ENCODE measurements at places on chromosomes 1 and 21.

GRCh38 chr1:116503546-116504307 lies 67.1 kb downstream of the CD58 start:
- DNase-seq, result no peak

- no peak for DNase-seq
Measured at GRCh38 chr21:14753466-14754258, 207.5 kb upstream of the SAMSN1 start.

DNA sequence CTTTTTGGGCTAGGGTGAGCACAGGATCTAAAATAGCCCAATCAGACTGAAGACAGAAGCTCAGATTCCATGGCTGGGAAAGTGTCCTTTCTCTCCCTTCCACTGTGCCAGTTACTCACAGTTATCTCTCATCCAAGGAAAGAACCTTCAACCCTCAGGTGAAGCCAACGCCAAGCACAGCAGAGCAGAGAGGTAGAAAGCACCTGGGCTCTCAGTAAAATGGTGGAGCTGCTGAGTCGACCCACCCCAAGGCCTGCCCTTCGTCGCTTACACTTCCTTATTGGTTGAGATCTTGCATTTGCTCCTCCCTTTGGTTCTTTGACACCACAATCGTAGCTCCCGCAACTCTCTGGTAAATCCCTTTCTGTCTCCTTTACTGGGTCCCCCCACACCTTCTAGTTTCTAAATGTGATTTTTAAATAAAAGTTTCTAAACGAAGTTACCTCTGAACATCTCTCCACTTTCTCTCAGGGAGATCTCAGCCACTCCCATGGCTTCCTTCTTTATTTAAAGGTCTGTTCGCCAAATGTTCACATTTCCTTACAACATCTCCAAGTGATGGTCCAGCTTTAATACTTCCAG lies 27.5 kb upstream of the SLC30A1 start:
- DNase-seq, result no peak

DNA sequence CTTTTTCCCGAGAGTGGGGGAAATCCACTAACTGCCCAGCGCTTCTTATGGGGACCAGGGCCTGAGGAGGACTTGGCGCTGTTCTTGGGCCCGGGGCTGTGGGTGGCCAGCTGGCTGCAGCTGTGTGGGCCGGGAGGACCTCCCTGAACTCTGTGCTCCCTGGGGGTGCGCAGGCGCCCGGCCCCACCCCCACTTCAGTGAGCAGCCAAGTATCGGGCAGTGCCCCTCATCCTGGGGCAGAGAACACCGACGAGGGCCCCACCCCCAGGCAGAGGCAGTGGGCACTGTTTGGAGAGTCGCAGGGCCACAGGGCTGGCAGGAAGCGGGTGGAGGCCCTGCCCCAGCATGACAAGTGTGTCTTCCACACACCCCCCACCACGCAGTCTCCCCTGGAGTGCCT lies 32.5 kb upstream of the SLC19A1 start:
- no peak for DNase-seq

- peak; percentile 31 for DNase-seq
Measured at GRCh38 chr1:63721531-63722189, 52.2 kb upstream of the ROR1 start.

DNA sequence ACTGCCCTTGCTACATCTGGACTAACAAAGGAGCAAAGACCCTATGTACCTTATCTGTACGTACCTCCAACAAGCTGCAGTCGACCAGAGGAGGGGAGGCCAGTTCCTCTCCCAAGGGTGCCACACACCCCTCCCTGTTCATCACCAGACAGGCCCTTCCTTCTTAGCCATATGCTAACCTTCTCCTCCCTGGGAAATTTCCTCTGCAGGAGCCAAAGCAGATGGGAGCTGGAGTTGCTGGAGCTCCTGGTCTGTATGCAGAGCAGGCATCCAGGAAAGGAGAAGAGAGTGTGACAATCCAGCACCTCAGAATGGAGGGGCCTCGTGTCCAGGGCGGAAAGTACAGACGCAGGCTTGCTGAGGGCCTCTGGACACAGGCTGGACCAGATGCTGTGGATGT lies 48.5 kb downstream of the C8B start:
- DNase-seq, result no peak

GRCh38 chr1:36796733-36797132 lies 237.6 kb downstream of the GRIK3 start:
- no peak for DNase-seq

- DNase-seq, result no peak
Measured at GRCh38 chr1:168099337-168099801, 37.4 kb downstream of the GPR161 start.

- DNase-seq, result no peak
Measured at GRCh38 chr1:216742625-216743024, 19.4 kb upstream of the ESRRG start.

DNA sequence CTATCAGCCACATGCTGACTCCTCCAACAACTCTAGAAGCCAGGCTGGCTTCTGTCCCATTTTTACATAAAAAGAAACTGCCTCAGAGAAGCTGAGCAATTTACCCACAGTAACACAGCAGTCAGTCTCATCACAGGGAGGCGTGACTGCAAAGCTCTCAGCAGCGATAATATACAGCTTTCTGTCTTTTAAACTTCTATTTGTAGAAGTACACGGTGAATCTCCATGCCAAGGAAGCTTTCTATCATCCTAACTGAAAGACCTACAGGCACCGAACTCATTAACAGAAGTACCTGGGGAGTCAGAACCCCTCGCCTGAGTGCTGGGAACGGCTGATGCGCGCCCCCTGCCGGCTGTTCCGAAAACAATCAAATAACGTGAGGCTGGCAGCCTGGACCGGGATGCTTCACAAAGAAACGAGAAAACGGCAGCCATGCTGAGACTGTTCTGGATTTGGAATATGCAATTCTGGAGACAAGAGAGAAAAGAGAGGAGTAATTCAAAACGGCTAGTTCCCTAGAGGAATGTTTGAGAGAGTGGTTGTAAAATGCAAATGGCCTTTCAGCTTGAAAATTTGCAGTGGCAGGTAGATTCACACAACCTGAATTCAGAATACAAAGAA lies 43.5 kb upstream of the RAB4A start:
- DNase-seq, result peak; percentile 88

- no peak for DNase-seq
Measured at GRCh38 chr1:207414606-207415108, 39.5 kb upstream of the CR2 start.

DNA sequence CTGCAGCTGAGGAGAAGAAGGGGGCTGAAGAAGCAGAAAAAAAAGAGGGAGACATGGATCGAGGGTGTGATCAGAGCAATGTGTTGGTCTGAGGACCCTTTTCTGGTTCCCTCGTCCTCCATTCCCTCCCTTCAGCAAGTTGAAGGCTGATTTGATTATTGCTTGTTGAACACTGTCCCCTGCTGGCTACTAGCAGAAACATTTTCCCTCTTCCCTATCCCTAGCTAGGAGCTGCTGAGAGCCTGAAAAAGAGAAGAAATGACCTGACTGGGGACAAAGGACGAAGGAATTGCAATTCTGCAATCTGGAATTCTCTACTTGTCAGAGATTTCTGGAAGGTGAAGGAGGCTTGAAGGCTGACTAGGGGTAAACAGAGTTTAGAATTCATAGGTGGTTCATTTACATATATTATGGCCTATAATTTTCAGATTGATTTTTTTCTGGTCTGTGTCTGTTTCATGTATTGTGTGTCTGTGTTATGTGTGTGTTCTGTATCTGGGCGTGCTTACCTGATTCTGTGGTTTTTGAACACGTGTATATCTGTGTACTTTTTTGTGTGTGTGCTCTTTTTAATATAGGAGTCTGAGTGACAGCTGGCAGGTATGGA lies 9.8 kb downstream of the NHLH1 start:
- DNase-seq, result peak; percentile 78

DNA sequence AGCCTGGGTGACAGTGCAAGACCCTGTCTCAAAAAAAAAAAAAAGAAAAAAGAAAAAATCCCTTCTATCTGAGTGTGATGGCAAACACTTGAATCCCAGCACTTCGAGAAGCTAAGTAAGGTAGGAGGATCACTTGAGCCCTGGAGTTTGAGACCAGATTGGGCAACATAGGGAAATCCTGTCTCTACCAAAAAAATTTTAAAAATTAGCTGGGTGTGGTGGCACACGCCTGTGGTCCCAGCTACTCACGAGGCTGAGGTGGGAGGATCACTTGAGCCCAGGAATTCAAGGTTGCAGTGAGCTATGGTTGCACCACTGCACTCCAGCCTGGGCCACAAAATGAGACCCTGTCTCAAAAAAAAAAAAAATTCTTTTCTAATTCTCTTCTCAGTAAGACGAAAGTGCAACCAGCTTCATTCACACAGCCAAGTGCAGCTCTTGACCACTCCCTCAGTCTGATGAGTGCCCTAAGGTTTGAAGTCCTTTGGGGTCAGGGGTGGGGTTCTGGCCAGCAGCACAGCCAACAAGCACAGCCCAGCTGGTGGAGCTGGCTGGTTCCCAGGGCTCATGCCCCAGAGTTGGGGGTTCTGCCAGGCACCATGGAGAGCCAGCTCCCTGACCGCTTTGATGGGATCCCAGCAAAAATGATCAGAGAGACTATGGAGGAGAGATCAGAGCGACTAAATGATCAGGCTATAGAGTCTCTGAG lies 8.0 kb downstream of the SLC2A5 start:
- no peak for DNase-seq

GRCh38 chr1:241976229-241976628 lies 18.7 kb downstream of the BECN2 start:
- DNase-seq, result no peak

DNA sequence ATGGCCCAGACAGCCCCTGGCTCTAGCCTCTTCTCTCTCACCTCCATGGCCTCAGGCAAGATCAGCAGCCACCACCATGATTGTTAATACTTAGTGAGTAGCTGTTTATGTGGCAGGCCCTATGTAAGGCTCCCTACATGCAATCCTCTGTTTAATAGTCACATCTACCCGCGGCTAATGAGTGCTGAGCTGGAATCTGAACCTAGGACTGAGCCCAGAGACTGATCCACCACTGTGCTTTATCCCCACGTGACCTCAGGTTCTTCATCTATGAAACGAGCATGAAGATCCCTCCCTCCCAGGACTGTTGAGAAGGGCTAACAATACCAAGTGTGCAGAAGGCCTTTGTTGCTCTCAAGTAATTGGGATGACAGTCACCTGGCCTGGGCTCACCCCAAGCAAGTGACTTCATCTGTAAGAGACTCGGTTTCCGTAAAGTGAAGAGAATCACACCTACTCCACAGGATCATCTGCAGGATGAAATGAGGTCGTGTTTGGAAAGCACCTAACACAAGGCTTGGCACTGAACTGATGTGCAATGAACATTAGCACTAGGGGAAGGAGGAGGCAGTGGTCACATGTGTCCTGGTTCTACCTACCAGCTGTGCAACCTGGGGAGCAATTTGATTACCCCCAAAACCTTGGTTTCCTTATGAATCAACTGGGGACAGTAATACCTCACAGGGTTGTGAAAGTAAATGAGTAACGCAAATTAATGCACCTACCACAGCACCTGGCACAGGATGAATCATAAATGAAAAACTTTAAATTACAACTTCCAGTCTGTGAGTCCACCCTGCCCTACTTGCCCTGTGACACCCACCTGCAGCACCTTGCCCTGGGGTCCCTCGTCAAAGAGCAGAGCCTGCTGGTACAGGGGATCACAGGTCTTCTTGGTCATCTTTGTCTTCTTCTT lies 37.2 kb downstream of the RIMS3 start:
- no peak for DNase-seq

DNA sequence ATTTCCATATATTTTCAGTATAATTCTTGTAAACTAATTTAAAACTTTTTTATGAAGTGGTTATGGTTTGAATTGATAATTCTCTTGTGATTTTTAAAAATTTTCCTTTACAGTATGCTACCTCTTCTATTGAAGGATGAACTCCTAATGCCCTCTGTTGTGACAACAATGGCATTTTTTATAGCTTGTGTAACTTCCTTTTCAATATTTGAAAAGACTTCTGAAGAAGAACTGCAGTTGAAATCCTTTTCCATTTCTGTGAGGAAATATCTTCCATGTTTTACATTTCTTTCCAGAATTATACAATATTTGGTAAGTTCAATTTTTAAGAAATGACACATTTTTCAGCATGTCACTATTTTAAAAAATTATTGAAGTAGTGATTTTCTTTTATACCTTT lies 61.4 kb downstream of the ALG6 start:
- DNase-seq, result no peak

GRCh38 chr1:208161656-208162375 lies 82.4 kb downstream of the PLXNA2 start:
- peak; percentile 59 for DNase-seq

- no peak for DNase-seq
Measured at GRCh38 chr1:50289495-50289894, 133.7 kb downstream of the DMRTA2 start.

DNA sequence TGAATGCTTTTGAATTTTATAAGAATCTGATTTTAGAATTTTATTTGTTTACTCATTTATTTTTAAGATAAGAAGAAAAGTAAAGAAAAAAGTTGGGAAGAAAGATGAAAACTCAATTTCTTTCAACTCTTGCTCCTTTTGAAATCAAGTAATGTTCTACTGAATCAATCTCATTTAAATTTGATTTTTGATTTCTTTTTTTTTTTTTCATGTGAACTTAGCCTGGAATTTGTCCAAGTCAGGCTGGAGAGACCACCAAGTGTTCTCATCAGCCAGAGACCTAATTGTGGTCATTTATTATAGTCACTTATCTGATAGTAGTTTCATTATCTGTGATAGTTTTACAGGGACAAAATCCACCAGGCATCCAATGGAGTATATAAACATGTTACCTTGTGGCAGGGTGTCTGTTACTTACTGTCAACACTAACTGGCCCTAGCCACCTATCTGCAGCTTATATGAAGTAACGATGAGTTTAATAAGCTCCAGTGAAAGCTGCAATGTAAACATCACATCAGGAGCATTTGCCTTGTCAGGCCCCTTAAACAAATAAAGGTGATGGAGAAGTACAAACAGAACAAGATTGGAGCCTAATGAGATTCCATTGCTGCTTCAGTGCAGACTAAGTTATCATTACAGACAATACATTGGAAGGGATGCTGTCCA lies 39.2 kb downstream of the HLX start:
- no peak for DNase-seq

DNA sequence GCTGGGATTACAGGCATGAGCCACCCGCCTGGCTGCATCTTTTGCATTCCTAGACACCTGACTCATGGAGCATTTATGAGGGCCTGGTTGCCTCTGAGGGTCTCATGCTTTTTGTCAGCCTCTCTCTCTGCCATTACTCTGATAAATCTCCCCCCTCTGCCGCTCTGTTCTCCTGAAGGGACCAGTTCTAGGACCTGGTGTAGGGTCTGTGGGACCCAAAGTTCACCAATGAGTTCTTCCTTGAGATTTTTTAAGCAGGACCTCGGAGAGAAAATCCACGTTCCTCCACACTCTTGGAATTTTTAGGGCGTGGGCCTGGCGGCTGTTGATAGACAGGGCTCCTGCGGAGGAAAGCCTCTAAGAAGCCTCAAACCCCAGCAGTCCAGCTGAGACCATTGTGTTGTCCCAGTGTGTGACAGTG lies 91.9 kb upstream of the ERRFI1 start:
- DNase-seq, result no peak

- no peak for DNase-seq
Measured at GRCh38 chr1:158115126-158115525, 65.6 kb upstream of the CD1D start.

DNA sequence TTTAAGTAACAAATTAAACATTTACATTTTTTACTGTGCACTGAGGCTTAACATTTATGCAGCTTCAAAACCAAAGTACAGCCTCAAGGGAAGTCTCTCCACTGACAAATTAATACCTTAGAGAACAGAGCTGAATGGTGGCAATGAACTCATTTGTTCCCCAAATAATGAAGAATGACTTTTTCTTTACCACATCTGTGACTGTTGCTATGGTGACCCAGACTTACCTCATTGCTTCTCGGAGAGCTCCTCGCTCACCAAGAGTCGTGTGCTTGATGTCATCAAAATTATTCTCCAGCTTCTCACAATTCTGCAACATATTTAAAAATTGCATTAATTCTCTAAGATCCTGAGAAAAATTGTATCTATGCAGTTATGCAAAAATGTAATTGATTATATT lies 92.9 kb downstream of the DPYD start:
- no peak for DNase-seq

Measured in GM03348 (cell line).